ENCODE measurements at places on chromosomes 16 and 17.

DNA sequence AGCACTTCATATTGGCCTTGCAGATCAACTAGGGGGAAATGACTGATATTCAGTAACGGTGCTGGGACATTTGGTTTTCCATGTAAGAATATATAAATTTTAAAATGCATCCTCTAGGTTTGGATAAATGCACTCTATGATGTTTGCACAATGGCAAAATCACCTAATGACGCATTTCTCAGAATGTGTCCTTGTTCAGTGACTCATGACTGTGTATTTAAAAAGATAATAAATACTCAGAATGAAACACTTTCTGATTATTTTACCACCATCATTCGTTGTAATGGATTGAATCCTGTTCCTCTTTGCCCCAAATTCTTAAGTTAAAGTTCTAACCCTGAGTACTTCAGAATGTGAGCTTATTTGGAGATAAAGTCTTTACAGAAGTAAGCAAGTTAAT, 17.2 kb upstream of the ADGRG1 start:
- no peak overlapping the region for H3K4me3 ChIP-seq
- H3K27me3 ChIP-seq, result no peaks in the 10 kb centered on the region
- no peak overlapping the region for H3K27ac ChIP-seq
- H3K4me1 ChIP-seq, result peaks cover 33% of the 10 kb centered on the region
- DNase-seq, result no peak
- H3K36me3 ChIP-seq, result no peaks in the 10 kb centered on the region

DNA sequence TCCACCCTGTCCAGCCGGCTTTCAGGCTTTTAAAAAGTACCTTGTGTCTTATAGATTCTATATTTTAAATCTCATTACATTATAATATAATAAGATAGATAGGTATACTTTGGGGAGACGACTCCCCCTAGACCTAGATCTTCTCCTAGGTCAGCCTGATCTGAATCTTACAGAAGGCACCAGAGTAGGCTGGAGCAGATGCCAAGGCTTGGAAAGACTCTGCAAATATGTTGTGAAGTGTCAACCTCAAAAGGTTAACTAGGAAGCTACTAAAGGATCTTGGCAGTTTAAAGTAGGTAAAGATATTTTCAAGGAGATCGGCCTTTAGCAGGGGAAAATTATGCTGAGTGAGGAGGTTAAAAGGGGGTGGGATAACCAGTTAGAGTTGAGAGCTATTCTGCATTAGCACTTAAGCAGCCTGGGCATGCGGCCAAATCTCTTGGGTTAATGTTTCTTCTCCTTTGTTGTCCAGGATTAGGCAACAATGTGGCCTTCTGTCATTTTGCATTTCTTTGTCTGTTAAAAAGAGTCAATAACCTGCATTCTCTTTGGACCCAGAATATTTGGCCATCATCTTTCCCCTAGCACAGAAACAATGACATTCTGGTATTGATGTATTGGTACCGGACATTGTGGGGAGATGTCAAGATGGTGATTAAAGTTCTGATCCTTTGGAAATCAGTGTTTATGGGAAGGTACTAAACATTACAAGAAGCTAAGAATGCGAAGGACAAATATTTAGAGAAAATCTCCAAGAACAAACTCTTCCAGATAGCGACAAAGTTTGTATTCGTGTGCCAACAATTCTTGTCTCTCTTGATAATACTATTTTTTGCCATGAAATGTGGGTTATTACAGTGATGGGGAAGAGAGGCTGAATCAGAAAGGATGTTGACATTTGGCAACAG, 51.2 kb upstream of the DHX40 start:
- H3K4me3 ChIP-seq, result no peak overlapping the region
- H3K27ac ChIP-seq, result no peak overlapping the region
- H3K36me3 ChIP-seq, result no peaks in the 10 kb centered on the region
- no peaks in the 10 kb centered on the region for H3K27me3 ChIP-seq

DNA sequence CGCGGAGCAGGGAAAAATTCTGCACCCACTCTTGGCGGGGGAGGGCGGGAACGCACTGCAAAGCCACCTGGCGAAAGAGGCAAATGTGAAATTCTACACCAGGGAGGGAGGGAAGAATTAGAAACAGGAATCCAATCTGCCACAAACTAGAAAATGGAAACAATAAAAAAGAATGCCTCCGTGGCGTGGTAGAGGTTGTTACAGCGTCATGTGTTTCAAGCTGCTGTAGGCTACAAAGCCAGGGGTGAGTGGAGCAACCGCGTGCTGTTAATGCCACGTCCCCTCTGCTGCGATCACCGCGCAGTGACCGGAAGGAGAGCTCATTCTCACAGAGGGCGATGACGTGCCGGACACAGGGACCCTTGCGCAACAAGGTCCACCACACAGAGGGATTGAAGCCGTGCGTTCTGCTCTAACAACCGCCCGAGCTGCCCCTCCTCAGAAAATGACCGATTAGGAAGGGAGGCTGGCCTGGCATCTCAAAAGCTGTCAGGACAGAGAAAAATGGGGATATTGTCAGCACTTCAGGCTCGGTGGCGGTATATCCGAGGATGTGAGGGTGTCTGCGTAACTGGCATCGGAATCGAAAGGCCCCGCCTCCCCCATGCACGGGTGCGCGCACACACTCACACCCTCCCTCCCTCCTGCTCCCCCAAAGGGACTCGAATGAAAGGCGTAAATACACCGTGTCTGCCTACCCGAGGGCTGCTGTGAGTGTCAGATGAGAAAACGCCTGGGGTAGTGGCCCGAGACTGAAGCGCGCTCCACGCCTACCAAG, 70.8 kb upstream of the TNRC6C start:
- H3K4me3 ChIP-seq, result peak overlapping the region; percentile 99
- no peaks in the 10 kb centered on the region for H3K27me3 ChIP-seq
- peak; percentile 84 for DNase-seq
- peak overlapping the region; percentile 97 for H3K27ac ChIP-seq
- H3K4me1 ChIP-seq, result peaks cover 46% of the 10 kb centered on the region
- no peaks in the 10 kb centered on the region for H3K36me3 ChIP-seq

DNA sequence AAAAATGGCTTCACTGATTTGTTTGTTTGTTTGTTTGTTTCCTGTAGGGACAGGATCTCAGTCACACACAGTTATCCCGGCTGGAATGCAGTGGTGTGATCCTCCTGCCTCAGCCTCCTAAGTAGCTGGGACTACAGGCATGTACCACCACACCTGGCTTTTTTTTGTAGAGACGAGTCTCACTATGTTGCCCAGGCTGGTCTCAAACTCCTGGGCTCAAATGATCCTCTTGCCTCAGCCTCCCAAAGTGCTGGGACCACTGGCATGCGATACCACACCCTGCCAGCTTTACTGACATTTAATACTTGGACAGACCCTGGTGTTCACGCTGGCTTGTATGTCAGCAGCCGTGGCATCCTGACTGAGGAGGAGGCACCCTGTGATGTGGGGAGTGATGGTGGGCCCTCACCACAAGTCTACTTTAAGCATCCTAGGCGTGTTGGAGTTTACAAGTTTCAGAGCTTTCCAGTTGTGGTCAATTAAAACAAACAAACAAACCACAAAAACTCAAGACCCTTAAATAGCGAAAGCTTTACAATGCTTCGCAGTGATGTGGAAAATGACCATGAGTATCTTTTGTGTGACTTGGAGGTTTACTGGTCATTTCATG, 5.1 kb downstream of the ABCA3 start:
- no peak overlapping the region for H3K4me3 ChIP-seq
- no peaks in the 10 kb centered on the region for H3K36me3 ChIP-seq
- DNase-seq, result no peak
- H3K27me3 ChIP-seq, result no peaks in the 10 kb centered on the region
- peaks cover 11% of the 10 kb centered on the region for H3K4me1 ChIP-seq
- H3K27ac ChIP-seq, result no peak overlapping the region

DNA sequence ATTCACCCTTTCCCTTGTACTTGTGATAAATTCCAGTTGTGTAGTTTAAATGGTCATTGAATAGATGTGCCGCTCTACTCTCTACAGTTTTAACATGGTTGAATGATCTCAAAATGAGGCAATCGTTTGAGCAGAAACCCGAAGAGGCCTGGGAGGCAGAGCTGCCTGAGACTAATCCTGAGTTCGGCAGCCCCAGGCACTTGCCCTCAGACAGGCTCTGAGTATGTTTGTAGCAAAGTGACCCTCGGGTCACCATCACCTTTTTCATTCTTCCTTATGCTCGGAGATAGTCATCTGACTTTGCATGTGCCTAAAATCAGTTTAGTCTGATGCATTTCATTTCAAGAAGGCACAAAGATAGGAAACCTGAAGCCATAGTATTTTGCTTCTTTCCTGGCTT, 184.0 kb upstream of the RBFOX1 start:
- no peaks in the 10 kb centered on the region for H3K27me3 ChIP-seq
- no peak for DNase-seq
- H3K27ac ChIP-seq, result no peak overlapping the region
- no peaks in the 10 kb centered on the region for H3K4me1 ChIP-seq
- no peaks in the 10 kb centered on the region for H3K36me3 ChIP-seq
